Memory B cell (primary cell): ENCODE measurements at places on chromosomes 3 and 15.
A peak's percentile ranks its signal among the peaks of the same experiment; 100 is the strongest.

GRCh38 chr3:8324747-8325146, 176.9 kb upstream of the LMCD1 start:
- DNase-seq: no peak

GRCh38 chr15:58221591-58222241, 83.5 kb downstream of the AQP9 start:
- no peak for DNase-seq

GRCh38 chr3:126351771-126352475, 5.3 kb downstream of the KLF15 start:
- no peak for DNase-seq

- DNase-seq: no peak
Observed at GRCh38 chr3:192373586-192373985, 353.8 kb downstream of the FGF12 start.

DNA sequence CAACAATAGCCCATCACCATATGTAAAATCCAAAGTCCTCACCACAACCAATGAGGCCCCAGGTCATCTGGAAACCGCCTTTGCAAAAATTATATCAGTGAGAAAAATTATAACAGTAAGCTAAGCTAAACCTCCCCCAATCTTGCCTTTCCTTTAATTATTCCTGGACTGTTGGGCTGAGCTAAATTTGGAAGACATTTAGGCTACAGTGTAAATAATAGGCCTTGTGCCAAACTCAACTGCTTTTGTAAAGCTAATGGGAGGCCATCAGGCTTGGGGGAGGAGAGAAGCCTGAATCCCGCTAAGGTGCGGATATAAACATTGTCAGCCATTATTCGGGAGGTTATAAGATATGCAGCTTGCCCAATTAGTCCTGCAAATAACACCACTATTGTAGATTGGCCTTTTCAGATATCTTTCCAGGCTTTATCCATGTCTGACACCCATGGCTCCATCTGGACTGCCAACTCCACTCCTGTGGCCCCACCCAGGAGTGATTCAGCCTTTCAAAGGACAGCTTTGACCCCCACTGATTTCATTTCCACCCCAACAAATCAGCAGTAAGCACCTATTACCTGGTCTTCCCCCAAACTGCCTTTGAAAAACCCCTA, 53.0 kb upstream of the CA12 start:
- no peak for DNase-seq

GRCh38 chr3:42190701-42191442, 75.1 kb downstream of the CCK start:
- peak; percentile 75 for DNase-seq

DNA sequence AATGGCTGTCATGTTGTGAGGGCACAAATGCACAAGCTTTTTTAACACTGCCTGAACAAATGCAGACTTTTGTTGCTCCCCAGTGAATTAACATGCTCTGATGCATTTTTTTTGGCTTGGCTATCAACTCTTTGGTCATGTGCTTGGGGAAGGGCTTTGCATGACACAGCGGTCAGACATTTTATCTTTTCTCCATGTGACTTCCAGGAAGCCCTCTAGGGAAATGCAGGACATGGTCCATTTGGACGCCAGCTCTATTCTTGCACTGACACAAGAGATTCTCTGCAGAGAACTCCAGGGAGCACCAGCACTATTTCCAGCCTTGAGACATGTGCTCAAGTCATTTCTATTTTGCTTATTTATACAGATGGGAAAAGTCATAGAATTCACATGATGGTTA, 46.2 kb downstream of the NEK11 start:
- no peak for DNase-seq
